ENCODE measurements at places on chromosomes 6 and 20.

- DNase-seq = no peak
Observed at GRCh38 chr6:10662742-10663141, 31.7 kb downstream of the C6orf52 start.

GRCh38 chr6:12608016-12608860 is 108.3 kb upstream of the PHACTR1 start:
- no peak for DNase-seq

- DNase-seq = no peak
Observed at GRCh38 chr6:35209081-35209480, 4.7 kb upstream of the SCUBE3 start.

DNA sequence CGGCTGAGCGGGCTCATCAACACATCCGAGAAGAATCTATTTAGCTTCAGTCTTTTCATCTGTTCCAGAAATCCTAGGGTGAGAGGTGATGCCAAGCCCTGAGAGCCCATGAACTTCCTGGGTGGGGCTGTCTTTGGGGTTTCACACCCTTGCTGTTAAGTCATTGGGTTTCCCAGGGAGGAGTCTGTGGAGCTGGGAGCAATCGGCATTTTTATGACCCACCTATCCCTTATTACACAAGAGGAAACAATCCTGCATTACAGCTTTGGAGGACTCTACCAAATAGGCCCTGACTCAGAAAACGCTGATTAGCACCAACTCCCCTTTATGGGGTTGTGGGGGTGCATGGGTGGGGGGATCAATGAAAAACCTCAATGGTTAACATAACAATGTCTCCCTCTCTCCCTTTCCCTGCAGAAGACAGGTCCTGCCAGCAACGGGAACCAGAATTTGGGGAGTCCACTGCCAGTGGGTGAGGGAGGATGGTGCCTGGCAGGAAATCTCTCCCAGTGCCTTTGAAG is 46.3 kb downstream of the EZR start:
- no peak for DNase-seq

DNA sequence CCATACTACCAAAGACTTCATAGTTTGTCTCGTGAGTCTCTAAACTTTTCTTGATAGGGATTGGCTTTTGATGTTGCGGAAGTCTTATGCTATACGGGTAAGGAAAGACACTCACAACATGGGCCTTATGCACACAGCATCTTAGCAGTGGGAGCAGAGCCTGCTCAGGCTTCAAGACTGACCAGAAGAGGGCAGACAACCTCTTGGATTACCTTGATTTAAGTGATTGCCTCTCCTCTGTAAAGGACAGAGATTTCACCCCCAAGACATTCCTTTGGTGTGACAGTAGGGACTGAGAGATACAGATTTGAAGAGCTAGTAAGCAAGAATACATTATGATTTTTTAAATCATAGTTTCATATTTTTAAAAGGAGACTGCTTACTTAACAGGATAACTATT is 71.0 kb upstream of the SAMD3 start:
- DNase-seq = no peak

DNA sequence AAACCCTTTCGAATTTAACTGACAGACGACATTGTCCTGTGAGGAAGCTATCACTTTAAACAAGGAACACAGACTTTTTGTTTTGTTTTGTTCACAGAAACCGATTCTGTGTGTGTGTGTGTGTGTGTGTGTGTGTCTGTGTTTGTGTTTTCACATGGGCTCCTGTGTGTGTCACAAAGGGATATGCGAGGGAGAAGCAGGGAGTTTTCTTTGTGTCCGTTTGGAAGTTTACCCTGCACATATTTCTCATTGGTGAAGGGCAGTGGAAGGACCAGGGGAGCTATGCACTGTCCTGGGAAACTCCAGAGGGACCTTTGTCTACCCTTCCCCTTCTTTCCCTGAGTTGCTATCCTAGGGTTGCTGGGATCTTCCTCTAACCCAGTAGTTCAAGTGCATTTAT is 17.7 kb downstream of the POM121L2 start:
- DNase-seq = no peak

GRCh38 chr6:160180706-160181105 is 59.1 kb downstream of the SLC22A1 start:
- DNase-seq = no peak

- DNase-seq = no peak
Observed at GRCh38 chr6:67219346-67219745, 1415.7 kb upstream of the ADGRB3 start.

DNA sequence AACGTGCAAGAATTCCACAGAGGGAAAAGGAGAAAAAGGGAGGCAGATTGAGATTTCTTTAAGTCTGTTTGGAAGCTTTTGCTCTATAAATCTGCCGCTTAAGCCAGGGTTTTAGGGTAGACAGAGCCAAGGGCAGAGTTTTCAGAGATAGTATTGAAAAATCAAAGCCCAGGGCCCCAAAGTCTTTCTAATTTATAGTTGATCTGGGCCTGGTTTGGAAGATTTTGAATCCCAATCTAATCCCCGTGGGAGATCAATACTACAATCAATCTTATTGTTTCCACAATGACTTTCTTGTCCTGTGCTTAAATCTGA is 3.3 kb downstream of the BMP2 start:
- no peak for DNase-seq

GRCh38 chr20:2756056-2756611 is 44.3 kb downstream of the CPXM1 start:
- DNase-seq = peak; percentile 37

DNA sequence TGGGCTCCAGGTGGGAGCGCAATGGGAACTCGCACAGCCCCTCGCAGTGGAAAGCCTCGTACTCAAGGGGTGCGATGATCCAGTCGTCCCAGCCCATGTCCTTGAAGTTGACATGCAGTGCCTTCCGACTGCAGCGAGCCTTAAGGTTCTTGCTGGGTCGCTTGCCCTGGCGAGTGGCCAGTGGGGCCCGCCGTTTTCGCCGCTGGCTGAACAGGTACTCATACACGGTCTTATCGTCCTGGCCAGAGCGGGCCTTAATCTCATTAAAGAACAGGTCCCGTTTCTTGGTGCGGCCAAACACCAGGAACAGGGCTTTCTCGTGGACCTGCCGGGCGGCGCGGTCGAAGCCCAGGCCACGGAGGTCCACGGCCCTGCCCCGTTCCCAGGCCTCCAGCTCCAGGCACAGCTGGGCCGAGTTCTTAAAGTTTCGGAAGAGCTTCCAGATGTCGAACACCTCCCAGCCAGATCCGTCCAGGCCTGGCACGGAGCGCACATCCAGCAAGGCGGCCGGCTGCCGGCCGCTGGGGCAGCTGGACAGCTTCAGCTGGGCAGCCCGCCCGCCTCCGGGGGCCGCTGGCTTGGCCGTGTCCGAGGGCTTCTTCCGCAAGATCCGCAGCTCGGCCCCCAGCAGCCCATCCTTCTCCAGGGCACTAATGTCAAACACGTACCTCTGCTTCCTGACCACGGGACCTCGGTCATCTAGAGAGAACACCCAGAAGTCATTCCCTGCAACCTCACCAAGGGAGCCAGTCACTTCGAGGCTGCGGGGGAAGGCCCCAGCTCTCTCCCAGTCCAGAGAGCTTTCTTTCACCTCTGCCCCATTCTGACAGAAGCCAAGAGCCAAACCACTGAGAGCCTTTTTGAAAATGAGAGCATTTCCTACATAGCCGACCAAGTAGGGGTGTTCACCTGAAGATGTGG is 3.7 kb downstream of the GDF5 start:
- no peak for DNase-seq

GRCh38 chr6:119871520-119871919 is 522.0 kb upstream of the MAN1A1 start:
- DNase-seq = no peak

DNA sequence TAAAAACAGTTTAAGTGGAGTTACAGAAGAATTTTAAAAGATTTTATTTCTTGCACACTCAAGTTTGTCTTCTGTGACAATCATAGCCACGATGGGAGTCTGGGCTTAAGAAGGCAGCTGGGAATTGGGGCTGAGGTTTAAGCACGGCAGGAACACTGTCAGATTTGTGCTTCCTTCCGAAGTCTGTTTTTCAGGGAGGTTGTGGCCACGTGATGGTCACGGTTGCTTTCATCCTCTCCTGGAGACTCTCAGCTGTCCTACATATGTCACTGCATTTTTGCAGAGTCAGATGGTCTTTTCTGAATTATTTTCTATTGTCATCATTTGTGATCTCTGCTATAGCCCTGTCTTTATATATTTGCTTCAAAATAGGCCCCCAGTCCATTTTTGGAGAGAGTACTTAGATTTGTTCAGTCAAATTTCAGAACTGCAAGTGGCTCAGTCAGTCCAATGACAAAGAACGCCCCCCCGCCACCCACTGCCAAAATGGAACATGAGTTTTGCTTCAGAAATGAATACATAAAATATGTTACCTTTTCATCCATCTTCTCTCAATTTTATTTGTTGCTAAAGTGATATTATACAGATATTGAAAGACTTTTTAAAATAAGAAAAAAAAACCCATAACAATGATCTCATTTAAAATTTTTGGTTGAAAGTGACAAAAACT is 111.8 kb upstream of the ZFP64 start:
- DNase-seq = no peak

DNA sequence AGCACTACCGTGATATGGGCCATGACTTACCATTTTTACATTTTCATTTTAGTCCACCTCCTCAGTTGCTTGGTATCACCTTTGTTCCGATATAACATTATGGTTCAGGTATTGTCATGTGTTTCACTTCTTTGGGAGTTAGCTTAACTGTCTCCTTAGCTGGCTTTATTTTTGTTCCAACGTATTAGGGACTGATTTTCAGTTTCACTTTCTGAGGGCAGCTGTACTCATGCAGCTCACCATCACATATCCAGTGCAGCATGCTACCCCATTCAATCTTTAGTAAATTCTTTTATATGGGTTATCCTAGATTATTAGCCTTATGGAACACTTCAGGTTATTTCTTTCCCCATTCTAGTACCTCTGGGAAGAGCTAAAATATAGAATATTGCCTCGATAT is 362.2 kb upstream of the IRAK1BP1 start:
- no peak for DNase-seq

DNA sequence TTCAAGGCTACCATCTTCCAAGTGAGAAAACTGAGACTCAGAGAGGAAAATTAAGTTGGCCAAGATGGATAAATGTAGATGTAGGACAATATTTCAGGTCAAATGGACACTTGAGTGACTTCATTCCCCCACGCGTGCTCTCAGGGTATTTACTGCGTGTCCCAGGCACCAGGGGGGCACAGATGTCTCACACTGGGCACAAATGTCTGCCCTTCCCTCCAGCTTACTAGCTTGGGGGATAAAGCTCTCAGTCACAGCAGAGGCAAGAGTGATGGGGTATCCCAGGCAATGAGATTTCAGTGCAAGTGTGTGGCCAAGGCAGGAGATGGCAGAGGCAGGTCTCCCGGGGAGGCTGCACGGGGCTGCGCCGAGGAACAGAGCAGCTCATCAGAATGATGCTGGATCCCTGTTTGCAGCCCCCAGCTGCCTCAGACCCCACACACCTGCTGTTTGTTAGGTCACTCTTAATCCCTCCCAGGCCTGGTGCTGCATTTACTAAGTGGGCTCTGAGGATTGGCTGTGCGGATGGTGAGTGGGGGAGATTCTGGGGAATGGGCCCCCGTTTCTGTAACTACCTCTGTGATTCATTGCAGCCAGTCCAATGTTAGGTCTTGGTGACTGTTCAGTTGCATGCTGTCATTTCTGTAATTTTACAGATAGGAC is 44.1 kb downstream of the PTK7 start:
- peak; percentile 56 for DNase-seq

DNA sequence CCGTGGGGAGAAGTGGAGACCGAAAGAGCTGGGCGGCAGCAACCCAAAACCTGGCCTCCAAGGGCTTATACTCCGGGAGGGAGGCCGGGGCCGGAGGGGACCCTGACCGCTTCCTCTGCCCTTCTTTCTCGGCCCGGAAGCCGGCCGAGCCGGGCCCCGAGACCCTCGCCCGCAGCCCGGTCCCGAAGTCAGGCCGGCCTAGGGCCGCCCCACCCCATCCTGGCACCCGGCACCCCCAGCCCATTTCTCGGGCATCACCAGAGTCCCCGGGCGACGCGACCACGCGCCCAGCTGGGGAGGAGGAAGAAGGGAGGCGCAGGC is 572 bp upstream of the ZDHHC14 start:
- DNase-seq = peak; percentile 71

- DNase-seq = no peak
Observed at GRCh38 chr6:105593056-105593690, 190.3 kb upstream of the PREP start.

GRCh38 chr6:72522735-72523141 is 99.1 kb upstream of the KCNQ5 start:
- DNase-seq = no peak

DNA sequence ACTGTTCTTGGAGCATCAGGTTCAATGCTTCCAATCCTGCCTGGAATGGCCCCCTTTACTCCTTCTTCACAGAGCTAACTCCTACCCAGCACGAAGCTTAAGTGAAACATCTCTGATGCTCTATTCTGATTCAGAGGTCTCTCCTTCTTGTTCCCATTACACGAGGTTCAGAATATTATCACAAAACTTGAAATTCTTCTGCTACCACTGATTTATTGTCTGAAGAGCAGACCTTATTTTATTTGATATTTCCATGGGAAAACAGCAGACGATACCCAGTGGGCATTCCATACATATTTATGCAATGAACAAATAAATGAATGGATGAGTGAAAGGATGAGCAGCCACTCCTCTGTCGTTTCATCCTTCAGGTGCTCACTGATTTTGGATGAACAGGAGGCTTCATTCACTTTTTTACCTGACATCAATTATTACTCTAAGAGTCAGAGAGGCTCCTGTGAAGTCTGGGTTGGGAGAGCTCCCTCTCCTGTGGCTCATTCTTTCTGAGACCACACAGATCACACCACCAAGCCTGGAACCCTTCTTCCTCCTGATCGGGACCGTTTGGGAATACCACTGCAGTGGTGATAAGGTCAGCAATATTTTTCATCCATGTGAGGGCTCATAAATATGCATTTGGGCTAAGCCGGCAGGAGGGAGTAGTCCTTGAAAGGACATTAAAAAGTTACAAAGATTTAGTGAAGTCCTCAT is 25.8 kb downstream of the SMLR1 start:
- no peak for DNase-seq

- no peak for DNase-seq
Observed at GRCh38 chr20:19876828-19877460, 118.9 kb downstream of the RIN2 start.

DNA sequence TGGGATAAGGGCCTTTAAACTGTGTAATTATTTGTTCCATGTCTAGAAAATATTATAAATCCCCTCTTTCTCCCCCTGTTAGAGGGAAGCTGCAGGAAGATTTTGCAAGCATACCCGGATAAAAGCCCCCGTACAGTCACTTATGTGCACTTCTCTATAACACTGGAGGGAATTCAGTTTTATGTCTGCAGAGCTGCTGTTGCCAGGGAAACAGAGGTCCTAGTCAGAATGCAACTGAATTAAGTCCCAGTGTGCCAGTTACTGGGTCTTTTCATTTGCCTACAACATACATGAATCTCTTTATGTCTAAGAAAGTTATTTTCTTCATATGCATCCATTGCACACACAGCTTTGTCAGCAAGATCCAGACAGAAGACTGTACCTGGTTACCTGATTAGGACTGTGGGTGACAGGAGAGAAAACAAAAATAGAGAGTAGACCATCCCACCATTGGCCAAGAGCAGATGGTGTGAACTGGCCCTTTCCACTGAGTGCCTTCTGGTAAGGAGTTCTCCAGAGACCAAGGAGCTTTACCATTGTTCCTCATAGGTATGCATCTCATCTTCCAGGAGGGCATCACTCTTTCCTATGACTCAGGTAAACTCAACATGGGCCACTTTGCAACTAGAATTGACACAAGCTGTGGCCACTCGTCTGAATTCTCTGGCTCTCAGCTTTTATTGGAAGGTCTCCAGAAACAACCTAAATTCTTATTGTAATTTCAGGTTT is 180.8 kb upstream of the PHACTR1 start:
- no peak for DNase-seq

- no peak for DNase-seq
Observed at GRCh38 chr6:56689663-56690062, 47.0 kb upstream of the DST start.

Data from left forelimb (tissue), 1 donor.